ENCODE measurements at places on chromosomes 3 and 15. TPM values are rescaled to one million over a fixed set of nuclear protein-coding genes. Genes with fewer than 3 reads are reported as not detected.

DNA sequence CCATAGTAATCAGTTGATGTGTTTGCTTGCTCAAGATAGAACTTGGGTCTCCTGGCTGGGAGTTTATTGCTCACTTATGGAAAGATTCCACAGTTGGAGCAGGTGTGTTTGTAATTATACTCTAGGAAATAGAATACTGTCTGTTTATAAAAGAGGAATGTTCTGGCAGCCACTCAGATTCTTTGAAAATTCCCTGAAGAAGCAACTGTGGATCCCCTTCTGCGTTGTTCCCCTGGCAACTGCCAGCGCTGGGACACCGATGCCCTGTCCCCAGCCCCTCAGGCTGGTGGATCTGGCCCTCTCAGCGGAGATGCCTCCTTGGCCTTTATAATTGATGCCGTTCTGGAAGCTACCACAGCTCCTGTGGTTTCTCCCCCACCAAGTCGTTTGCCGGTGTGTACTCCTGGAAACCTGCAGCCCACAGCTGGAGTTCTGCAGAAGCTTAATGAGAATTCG lies 225.9 kb downstream of the ITPR1 start:
- H3K4me3 ChIP-seq: no peak overlapping the region
- peaks cover 12% of the 10 kb centered on the region for H3K4me1 ChIP-seq
- DNase-seq: peak; percentile 65
- peaks cover 3% of the 10 kb centered on the region for H3K27me3 ChIP-seq
- H3K36me3 ChIP-seq: no peaks in the 10 kb centered on the region

DNA sequence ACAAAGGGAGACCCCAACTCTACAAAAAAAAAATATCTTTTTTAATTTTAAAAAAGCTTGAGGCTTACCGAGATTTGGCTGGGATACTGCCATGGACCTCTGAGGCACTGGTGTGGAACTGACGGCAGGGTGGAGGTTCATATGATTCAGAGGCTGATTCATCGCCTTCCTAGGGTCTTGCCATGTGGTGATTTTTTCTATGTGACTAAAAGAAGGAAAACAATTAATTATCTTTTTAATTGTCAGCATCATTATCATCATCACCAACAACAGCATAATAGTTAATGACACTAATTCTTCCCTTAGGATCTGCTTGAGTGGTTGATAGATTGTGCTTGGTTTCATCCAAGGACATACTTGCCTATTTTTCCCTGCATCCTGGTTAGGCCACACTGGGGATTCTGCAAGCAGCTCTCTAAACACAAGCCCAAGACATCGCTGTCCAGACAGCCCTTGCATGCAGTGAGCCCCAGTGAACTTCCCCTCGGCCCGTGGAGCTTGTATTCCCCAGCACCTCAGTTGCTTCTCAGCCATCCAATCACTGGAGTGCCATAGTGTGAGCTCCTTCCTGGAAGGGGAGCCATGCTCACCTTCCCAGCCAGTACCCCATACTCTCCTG lies 84.9 kb downstream of the WWTR1 start:
- no peak overlapping the region for H3K4me3 ChIP-seq
- peaks cover 18% of the 10 kb centered on the region for H3K4me1 ChIP-seq
- H3K27me3 ChIP-seq: no peaks in the 10 kb centered on the region
- DNase-seq: no peak
- no peak overlapping the region for H3K27ac ChIP-seq
- H3K36me3 ChIP-seq: no peaks in the 10 kb centered on the region

DNA sequence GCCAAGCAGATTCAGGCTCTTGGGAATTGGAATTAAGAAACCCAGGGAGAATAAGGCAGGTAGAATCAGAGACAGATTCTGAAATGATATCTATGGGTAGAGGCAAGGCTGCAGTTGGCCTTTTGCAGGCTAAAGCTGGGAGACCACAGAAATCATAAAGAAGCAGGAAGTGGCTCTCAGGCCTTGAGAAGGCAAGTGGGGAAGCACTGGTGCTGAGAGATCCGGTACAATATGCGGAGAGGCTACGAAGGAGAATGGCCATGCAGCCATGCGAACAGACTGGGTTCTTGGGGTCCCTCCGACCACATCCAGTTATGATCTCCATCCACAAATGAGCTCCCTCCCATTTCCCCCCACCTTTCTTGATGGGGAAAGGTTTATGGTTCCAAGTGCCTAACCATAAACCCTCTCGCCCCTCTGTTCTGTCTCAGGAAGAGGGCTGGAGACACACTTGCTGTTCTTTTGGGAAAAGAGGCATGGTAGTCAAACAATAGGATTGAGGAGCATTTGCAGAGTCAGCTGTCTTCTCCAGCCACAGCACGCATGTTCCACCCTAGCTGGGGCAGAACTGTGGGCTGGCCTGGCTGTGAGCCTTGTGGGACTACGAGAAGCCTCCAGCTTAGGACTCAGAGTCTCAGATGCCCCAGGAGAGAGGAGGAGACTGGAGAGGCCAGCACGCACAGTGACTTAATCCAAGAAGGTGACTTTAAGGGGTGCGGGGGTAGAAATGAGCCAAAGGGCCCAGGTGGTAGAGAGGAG lies 99.6 kb downstream of the RPLP1 start:
- H3K27me3 ChIP-seq: no peaks in the 10 kb centered on the region
- H3K4me3 ChIP-seq: no peak overlapping the region
- DNase-seq: no peak
- peaks cover 8% of the 10 kb centered on the region for H3K4me1 ChIP-seq
- no peak overlapping the region for H3K27ac ChIP-seq

DNA sequence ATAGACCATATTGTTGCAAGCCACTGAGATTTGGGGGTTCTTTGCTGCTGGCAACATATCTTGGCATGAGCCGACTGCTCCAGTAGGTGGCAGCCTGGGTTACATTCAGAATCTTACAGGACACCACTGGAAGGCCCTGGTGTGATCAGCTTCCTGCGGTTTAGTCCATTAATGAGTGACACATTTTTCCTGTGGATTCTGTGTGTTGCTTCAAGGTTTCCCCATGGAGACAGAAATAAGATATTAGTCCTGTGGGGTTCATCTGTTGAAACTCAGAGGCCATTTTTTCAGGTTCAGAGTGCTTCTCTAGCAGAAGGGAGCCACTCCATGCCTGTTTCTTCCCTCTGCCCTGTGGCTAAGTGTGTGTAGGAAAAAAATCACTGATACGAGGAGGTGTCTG lies 116.2 kb downstream of the MFSD1 start:
- no peaks in the 10 kb centered on the region for H3K4me1 ChIP-seq
- H3K27me3 ChIP-seq: no peaks in the 10 kb centered on the region
- DNase-seq: peak; percentile 11
- H3K36me3 ChIP-seq: no peaks in the 10 kb centered on the region

DNA sequence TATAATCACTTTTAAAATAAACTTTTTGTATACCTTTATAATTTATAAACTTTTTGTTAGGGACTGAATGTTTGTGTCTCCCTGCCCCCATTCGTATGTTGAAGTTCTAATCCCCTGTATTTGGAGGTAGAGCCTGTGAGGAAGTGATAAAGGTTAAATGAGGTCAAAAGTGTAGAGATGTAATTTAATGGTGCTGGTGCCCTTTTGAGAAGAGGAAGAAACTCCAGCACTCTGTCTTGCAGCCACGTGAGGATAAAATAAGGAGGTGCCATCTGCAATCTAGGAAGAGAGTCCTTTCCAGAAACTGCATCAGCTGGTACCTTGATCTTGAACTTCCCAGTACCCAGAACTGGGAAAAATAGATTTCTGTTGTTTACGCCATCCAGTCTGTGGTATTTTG lies 106.1 kb upstream of the RGMA start:
- H3K36me3 ChIP-seq: no peaks in the 10 kb centered on the region
- no peak for DNase-seq
- no peaks in the 10 kb centered on the region for H3K27me3 ChIP-seq
- no peaks in the 10 kb centered on the region for H3K4me1 ChIP-seq
- no peak overlapping the region for H3K4me3 ChIP-seq

GRCh38 chr3:98793971-98794370 lies 30.8 kb downstream of the ST3GAL6 start:
- H3K4me1 ChIP-seq: no peaks in the 10 kb centered on the region
- DNase-seq: no peak
- H3K27me3 ChIP-seq: no peaks in the 10 kb centered on the region
- no peak overlapping the region for H3K27ac ChIP-seq
- no peak overlapping the region for H3K4me3 ChIP-seq

DNA sequence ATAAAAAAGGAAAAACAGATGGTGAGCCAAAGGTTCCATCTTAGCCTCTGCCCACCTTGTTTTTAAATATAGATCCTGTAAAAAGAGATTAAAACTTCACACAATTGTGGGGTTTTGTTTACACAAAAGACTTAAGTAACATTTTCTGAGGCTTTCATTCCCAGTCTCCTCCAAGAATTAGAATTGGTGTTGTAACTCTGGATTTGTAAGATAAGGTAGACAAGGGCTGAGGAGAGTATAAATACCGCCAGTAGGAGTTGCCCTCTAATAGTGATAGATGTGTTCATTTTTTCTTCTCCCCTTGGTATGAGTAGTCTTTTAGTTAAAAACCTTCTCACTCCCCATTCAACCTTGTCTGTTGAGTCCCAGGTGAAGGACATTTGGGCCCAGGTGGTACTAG lies 8.5 kb downstream of the MINDY2 start:
- DNase-seq: no peak
- no peak overlapping the region for H3K4me3 ChIP-seq
- no peak overlapping the region for H3K27ac ChIP-seq
- no peaks in the 10 kb centered on the region for H3K4me1 ChIP-seq
- H3K36me3 ChIP-seq: peaks cover 5% of the 10 kb centered on the region

DNA sequence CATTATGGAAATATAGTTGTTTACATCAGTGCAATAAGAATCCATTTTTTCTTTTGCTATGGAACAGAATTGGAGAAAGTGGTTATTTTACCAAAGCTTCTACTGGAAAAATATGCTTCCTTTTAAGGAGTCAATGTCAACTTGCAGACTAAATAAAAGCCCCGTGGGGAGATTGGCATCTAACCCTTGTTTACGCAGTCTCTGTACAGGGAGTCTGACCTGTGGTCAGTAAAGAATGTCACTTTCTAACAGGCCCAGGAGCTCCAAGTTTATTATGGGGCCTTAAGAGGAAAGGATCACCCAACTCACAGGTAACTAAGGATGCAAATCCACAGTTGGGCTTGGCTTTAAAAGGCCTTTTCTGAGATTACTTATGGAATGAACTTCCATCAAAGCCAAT lies 1751.2 kb downstream of the SI start:
- H3K27me3 ChIP-seq: no peaks in the 10 kb centered on the region
- H3K36me3 ChIP-seq: no peaks in the 10 kb centered on the region
- no peaks in the 10 kb centered on the region for H3K4me1 ChIP-seq
- DNase-seq: no peak
- H3K4me3 ChIP-seq: no peak overlapping the region

DNA sequence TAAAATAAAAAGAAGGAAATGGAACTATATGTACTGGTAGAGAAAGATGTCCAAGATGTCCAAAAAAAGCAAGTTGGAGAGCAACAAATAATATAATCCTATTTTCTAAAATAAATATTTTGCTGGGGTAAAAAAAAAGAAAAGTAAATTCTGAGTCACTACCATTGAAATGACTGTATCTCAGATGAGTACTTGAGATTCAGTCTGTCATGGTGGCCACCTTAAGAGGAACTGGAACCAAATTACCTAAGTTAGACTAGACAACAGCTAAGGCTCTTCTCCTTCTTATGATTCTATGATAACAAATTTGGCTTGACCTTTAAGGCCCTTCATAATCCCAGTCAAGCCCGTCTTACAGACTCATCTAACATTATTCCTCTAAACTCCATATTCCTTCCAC lies 270.6 kb upstream of the HES1 start:
- peaks cover 18% of the 10 kb centered on the region for H3K4me1 ChIP-seq
- no peak overlapping the region for H3K4me3 ChIP-seq
- no peak for DNase-seq
- H3K36me3 ChIP-seq: no peaks in the 10 kb centered on the region
- H3K27me3 ChIP-seq: peaks cover 26% of the 10 kb centered on the region

The RAMAC gene
- polyA plus RNA-seq: 31.8 TPM

The GABRA5 gene
- polyA plus RNA-seq: 33.8 TPM

The TMEM45A gene
- polyA plus RNA-seq: 16.7 TPM

The USP8 gene
- 46.1 TPM for polyA plus RNA-seq

The CNTN3 gene
- polyA plus RNA-seq: 20.9 TPM
